ENCODE measurements at places on chromosomes 4 and X. TPM values are rescaled to one million over a fixed set of nuclear protein-coding genes. Genes with fewer than 3 reads are reported as not detected.

SHROOM4 gene
- 10.5 TPM for total RNA-seq

TAPT1 gene
- total RNA-seq = 35.3 TPM

DNA sequence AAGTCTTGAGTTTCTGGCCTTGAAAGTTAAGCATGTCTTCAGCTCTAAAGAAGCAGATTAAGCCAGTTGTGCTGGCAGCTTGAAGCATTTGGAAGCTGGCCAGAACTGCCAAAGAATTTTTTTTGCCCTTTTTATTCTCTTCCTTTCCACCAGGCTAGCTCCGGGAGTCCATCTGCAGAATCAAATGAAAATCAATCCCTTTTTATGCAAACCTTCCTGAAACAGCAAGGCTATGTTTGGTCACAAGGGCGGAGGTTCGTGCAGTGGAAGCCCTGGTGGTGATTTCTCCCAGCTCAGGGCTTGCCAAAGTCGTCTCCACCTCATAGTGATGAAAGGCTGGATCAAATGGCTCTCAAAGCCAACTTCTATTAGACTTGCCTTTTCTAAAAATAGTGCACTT is 21.6 kb upstream of the C4orf54 start:
- peak; percentile 43 for DNase-seq

DNA sequence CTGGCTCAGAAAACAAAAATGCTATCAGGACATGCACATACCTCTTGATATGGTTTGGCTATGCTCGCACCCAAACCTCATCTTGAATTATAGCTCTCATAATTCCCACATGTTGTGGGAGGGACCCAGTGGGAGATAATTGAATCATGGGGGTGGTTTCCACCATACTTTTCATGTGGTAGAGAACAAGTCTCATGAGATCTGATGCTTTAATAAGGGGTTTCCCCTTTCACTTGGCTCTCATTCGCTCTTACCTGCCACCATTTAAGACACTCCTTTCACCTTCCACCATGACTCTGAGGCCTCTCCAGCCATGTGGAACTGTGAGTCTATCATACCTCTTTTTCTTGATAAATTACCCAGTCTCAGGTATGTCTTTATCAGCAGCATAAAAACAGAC is 958.6 kb downstream of the TRAM1L1 start:
- DNase-seq = no peak

UGT8 gene
- total RNA-seq = not detected

C4orf51 gene
- not detected for total RNA-seq

GRCh38 chrX:2799369-2799768 is 29.4 kb upstream of the GYG2 start:
- no peak for DNase-seq

- no peak for DNase-seq
Observed at GRCh38 chr4:188023682-188024081, 28.1 kb downstream of the ZFP42 start.

DNA sequence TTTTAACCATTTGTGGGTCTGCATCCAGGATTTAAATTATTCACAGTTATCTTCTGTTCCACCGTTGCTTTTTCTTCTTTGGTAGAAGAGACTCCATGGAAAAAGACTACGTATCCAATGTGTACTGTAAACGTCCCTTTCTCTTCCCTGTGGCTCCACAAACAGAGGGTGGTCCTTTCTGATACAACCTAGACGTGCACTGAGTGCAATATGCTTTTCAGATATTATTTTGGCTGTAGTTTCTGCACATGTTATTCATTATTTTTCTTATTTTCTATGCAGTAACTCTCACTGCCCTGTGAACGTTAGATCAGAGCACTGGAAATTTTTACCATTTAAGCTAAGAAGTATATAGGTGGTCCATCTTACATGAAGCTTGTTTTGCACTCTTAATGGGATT is 72.7 kb downstream of the SHISA3 start:
- no peak for DNase-seq

GRCh38 chr4:53273726-53274125 is 92.1 kb downstream of the SCFD2 start:
- no peak for DNase-seq

- no peak for DNase-seq
Observed at GRCh38 chrX:37752936-37753335, 26.9 kb upstream of the CYBB start.

ARMCX1 gene
- 32.7 TPM for total RNA-seq

BTC gene
- total RNA-seq = 0.25 TPM

GRCh38 chr4:157664726-157665125 is 444.2 kb downstream of the GRIA2 start:
- DNase-seq = no peak

DNA sequence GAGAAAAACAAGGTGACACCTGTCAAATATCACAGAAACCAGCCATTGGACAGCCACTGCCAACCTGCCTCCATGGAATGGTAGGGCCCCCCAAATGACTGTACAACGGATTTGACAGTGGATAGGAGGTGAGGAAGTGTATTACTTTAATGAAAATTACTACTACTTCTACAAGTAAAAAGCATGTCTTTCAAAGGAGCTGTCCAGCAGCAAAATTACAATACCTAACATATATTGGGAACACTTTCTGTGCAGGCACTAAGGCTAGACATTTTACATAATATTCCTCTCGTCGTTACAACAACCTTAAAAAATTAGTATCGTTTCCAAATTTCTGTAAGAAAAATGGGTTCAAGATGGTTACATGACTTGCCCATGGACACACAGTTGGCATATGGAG is 14.9 kb downstream of the PPP3CA start:
- DNase-seq = no peak

DNA sequence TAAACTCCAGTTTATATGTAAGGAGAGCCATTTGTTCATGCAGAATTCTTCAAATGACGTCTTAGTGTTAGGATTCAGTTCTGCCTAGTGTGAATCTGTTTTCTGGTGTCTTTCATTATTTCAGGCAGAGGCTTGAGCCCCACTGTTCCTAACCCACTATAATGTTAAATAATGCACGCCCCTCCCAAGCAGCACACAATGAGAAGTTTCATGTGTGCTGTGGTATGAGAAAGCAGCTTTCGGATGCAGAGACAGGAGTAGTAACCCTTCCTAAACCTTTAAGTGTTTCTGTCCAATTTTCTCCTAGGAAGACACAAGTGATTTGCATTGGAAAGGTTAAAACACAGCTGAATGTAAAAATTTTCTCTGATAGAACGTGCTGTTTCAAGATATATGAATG is 54.5 kb downstream of the TRIM2 start:
- DNase-seq = no peak

- DNase-seq = no peak
Observed at GRCh38 chr4:91827914-91828313, 475.9 kb upstream of the GRID2 start.

- no peak for DNase-seq
Observed at GRCh38 chrX:29488919-29489318, 726.4 kb upstream of the MAGEB2 start.

FAM149A gene
- total RNA-seq = 12.2 TPM

DNA sequence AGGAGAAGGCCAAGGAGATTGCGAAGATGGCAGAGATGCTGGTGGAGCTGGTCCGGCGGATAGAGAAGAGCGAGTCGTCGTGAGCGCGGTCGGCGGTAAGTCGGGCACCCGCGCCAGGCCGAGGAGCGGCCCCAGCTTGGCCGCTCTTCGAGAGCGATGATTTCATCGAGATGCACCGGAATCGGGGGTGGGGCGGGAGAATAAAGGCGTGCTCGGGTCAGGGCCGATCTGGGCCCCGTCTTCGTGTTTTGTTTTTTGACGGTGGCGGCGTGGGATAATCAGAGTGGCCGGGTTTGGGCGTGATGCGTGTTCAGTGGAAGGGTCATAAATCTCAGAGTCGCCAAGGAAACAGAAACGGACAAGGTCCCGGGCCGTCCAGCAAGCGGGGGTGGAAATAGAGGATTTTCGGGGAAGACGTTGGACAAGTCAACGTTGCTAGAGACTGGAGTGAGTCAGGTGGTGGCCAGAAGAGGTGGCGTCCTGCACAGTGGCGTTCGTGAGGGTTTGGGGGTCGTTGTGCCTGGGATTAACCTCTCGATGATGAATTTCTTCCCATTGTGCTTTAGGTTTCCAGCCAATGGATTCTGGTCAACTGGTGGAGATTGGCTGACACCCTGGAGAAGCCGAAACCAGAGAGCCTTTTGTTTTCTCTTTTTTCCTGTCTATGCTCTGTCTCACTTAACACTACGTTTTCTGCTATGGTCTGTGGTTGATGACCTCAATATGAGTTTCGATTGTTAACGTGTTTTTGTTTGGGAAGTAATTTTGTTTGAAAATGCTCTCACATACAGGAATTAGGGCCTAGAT is 882 bp downstream of the MRFAP1 start:
- peak; percentile 33 for DNase-seq

BMP2K gene
- total RNA-seq = 16.2 TPM

- DNase-seq = no peak
Observed at GRCh38 chr4:12446657-12447185, 1018.0 kb upstream of the HS3ST1 start.
